ENCODE measurements at places on chromosomes 3 and 15.

DNA sequence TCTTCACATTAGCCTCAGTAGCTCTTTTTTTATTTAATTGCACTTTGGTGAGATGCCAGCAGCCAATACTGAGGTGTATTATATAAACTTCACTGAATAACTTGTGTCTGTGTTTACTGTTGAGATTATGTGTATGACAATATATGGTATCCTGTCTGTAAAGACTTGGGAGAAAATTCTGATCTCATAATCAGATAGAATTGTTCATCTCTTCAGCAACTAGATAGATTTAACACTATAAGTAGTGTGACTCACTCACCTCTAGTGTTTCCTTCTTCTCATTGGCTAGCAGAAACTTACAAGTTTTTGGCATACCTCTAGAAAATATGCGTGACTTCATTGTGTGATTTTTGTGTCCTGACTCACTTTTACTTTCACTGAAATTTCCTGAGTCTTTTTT lies 67.6 kb upstream of the TGFBR2 start:
- peak; percentile 75 for DNase-seq

- DNase-seq, result peak; percentile 84
Measured at GRCh38 chr15:40217166-40217824, 21.6 kb upstream of the PAK6 start.

- DNase-seq, result peak; percentile 30
Measured at GRCh38 chr15:69200832-69201745, 40.7 kb downstream of the GLCE start.

DNA sequence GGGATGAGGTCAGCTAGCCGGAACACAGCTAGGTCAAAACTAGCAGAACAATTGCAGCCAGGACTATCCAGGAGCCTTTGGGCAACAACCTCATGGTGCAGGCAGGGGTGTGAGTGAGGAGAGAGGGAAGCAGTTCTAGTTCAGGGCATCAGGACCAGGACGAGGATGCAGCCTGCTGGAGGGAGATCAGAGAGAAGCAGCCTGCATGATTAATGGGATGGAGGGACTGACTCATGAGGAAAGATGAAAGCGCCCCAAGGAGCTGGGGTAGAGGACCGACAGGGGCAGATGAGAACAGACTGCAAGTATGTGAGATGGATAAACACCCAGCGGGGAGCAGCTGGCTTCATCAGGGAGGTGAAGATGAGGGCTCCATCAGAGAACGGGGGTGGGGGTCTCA lies 37.9 kb upstream of the LRTM1 start:
- peak; percentile 50 for DNase-seq

GRCh38 chr3:43289401-43289800 lies 3.1 kb downstream of the SNRK start:
- DNase-seq, result no peak

- no peak for DNase-seq
Measured at GRCh38 chr3:94372026-94372425, 309.2 kb downstream of the NSUN3 start.

DNA sequence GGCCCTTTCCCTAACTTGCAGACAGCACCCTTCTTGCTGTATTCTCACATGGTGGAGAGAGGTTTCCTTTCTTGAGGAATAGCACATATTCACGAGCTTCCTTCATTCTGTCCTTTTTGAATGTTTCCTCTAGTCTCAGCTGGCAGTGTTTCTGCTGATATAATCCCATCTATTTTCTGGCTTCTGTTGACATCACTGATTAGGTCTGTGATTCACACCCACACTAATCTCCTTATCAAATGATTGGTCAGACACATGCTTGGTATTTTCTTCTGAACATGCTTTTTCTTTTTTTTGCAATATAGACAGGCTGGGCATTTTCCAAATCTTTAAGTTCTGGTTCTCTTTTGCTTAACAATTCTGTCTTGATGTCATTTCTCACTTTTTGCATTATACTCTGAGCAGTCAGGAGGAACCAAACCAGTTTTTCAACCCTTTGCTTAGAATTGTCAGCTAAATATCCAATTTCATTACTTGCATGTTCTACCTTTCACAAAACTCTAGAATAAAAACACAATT lies 65.4 kb downstream of the OXSM start:
- no peak for DNase-seq

- DNase-seq, result no peak
Measured at GRCh38 chr15:66142285-66142684, 111.3 kb downstream of the MEGF11 start.

DNA sequence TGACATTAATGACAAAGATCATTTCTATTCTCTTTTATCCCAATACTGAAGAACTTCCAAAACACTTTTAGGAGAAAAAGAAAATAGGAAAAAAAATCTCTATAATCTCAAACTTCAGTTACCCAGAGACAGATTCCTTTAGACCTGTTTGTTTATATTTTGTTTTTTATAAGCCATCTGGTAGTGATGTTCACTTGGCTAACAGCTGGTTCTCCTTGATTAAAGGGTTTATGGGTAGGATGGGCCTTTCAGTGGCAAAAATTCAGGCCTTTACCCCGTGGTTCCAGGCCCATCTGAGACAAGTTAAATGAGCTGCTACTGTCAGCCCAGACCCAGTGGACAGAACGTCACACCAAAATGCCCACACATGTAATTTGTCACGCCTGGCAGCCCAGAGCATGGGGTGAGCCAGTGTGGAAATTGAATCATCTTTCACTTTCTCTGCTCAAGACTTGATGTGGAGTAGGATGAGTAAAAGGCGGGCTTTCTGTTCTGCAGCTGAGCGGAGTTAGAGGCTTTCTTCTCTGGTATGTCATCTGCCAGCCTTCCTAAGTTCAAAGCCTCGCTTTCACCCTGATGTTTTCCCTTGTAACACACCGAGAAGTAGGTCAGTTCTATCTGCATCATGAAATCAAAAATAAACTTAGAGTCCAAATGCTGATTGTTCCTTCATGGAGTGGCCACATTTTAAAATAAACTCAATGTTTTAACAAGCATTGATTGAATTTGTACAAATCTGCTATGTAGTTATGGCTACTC lies 62.5 kb upstream of the SKOR1 start:
- no peak for DNase-seq

- peak; percentile 8 for DNase-seq
Measured at GRCh38 chr3:85255949-85256348, 297.2 kb downstream of the CADM2 start.

DNA sequence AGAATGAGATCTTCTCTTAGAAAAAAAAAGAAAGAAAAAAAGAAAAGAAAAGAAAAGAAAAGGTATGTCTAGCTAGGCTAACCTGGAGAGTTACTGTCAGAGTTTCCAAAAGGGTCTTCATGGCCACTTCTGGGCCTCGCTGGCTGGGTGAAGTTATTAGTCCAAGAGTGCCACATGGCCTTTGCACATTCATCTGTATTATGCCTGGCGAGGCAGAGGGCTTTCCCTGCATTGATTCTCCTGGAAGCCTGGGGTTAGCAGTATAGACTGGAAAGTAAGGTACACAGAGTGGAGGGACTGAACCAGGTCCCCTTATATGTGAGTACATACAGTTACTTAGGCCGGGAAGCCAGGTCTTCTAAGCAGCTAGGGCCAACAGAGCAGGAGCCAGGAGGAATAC lies 54.8 kb upstream of the CGNL1 start:
- no peak for DNase-seq

DNA sequence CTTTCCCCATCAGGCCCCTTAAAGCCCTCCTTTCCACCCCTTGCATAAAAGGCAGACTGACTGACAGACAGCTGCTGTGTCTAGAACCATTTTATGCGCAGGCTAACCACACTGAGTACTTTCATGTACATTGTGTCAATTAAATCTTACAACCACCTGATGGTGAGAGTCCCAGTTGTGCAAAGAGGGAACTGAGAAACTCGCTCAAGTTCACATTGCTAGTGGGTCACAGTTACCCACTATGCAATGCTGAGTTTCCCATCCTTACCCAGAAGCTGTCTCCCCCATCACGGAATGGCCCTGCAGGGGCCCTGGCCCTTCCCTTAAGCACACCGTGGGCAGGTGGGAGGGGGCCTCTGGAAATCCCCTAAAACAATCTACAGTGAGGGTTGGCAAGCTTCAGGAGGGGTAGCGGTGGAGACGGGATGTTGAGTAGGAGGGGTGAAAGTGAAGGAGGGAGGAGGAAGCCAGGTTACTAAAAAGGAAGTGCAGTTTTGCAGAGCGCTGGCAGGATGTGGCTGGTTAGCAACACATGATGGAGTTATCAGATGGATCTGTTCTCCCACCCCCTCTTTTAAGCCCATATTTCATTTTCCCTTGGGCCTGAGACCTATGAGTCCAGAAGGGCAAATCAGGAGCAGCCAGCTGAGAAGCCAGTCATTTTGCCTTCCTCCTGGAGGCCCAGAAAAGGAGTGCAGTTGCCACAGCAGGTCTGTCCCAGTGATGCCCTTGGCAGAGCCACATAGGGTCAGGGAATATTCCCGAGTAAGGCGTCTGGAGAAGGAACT lies 30.0 kb downstream of the STARD5 start:
- DNase-seq, result no peak
